ENCODE measurements at places on chromosomes 2 and 18.

GRCh38 chr18:62571037-62571436 is 48.2 kb downstream of the ZCCHC2 start:
- no peak for DNase-seq

- DNase-seq: no peak
Measured at GRCh38 chr2:162007447-162008040, 66.5 kb downstream of the DPP4 start.

GRCh38 chr2:239259603-239260298 is 141.1 kb downstream of the HDAC4 start:
- no peak for DNase-seq

DNA sequence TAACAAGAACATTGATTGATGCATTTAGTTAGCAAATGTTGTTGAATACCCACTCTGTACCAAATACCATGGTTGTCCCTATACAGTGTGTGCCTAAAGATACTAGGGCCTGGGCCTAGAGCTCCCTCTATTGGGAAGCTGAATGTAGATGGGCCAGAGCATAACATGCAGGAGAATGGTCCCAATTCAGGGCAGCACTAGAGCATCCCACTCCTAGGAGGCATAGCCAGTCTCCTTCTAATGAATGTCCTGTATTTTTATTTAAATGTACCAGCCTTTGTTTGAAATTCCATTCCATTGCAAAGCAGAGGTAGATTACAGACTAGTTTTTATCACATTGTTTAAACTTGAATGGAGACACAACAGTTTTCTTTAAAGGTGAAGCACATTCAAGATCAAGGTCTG is 90.6 kb downstream of the FEZ2 start:
- no peak for DNase-seq

DNA sequence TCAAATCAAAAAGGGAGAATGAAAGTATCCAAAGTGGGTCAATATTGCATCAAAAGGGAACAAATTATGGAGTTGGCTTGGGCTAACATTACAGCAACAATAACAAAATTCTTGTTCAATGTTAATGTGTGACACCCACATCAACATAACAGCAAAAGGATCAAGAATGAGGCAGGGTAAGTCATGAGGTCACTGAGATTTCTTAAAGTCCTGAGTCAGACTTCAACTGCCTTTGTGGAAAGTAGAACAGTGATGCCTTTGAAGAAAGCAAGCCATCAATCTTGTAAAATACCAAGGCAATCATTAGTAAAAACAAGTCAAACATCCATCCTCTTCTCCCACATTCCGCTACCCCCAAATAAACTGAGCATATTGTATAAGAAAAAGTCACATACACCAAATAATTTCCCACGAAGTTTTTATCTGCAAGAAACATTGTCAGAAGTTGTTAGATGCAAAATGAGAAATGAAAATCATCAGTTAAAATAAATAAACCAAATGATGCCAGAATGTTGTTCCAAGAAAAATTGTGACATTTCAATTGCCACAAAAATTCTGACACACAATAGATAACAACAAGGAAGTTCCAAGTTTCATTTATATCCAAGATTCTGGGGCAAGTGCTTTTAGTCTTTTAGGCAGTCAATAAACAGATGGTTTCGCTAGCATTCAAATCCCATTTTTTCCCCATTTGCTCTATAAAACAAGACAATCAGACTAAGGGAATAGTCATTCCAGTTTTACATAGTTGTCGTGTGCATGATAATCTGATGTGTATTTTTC is 216.1 kb upstream of the SETBP1 start:
- no peak for DNase-seq

- no peak for DNase-seq
Measured at GRCh38 chr2:132915812-132916549, 246.0 kb upstream of the LYPD1 start.

DNA sequence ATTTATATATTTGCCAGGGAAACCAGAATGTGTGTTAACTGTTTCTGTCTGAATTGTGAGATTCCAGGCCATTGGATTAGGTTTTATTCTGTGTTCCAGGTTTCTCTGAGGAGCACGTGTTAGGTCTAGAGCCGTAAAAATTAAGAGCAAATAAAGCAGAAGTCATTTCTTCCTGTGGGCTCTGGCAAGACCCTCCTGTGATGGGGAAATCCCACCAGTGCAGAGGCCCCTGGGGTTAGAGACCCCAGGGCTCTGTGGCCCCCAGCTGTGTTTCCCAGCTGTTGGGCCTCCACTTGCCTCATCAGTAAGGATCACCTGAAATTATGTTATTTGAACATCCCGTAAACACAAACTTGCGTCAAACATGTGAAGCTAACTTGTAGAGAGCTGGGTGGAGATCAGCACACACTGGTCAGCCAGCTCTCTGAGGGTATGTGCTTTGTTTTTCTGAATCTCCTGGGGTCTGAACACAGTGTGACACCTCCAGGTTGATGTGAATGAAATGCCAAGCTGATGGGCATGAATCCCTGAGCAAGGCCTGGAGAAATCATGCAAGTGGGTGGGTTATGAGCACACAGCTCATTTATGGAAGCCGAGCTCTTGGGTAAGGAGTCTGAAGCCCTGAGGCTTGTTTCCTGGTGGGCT is 50.3 kb downstream of the HK2 start:
- DNase-seq: no peak

- no peak for DNase-seq
Measured at GRCh38 chr18:11783716-11784331, 67.4 kb upstream of the CHMP1B start.

- DNase-seq: no peak
Measured at GRCh38 chr2:180374502-180375281, 367.6 kb upstream of the CWC22 start.

GRCh38 chr18:45518311-45519155 is 96.7 kb upstream of the SLC14A2 start:
- DNase-seq: no peak

GRCh38 chr2:126798276-126799140 is 100.2 kb upstream of the TEX51 start:
- DNase-seq: no peak

- DNase-seq: peak; percentile 24
Measured at GRCh38 chr2:16613539-16614011, 52.1 kb downstream of the CYRIA start.

GRCh38 chr2:43000242-43001054 is 208.1 kb upstream of the HAAO start:
- DNase-seq: peak; percentile 29

DNA sequence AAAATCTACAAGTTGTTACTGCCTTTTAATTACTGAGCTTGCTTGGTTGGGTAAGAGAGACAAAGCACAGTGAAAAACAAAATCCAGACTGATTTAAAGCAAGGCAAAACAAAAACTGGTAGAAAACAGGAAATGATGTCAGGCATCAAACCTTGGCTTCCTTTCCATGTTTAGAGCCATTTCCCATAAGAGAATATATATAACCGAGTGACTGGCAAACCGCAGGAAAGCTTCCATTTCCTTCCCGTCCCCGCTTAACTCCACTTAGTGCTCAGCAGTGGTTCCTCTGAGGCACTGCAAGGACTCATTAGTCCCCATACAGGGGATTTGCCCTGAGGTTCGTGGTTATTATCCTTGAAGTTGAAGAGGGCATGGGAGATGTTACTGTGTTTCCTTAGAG is 446.3 kb downstream of the LPIN1 start:
- DNase-seq: no peak

GRCh38 chr2:9764153-9764778 is 79.0 kb upstream of the TAF1B start:
- DNase-seq: peak; percentile 61

DNA sequence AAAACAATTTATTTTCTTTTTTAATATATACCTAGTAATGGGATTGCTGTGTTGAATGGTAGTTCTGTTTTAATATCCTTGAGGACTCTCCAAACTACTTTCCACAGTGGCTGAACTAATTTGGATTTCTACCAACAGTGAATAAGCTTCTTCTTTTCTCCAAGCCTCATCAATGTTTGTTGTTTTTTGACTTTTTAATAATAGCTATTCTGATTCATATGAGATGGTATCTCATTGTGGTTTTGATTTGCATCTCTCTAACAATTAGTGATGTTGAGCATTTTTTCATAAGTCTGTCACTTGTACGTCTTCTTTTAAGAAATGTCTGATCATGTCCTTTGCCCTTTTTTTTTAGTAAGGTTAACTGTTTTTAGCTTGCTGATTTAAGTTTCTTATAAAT is 863.3 kb downstream of the CNTNAP5 start:
- no peak for DNase-seq

GRCh38 chr2:7697052-7697451 is 779.8 kb downstream of the RNF144A start:
- DNase-seq: no peak

- no peak for DNase-seq
Measured at GRCh38 chr2:105373344-105373781, 25.5 kb downstream of the FHL2 start.

DNA sequence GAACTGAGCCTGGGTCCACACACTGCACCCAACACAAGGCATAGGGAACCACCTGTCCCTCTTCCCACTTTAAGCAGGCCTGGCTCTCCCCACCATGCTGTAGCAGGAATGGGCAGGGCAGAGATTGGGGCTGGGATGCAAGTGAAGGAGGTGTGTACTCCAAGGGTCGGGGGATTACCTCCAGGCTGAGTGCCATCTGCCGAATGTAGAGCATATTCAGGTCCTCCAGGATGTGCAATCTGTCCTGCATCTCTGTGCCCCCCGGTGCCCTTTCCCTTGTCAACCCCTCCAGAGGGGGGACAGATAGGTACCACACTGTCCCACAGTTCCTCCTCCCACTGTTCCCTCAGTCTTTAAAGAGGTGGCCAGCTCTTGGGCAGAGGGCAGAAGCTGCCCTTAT is 2.4 kb downstream of the RTKN start:
- DNase-seq: no peak

DNA sequence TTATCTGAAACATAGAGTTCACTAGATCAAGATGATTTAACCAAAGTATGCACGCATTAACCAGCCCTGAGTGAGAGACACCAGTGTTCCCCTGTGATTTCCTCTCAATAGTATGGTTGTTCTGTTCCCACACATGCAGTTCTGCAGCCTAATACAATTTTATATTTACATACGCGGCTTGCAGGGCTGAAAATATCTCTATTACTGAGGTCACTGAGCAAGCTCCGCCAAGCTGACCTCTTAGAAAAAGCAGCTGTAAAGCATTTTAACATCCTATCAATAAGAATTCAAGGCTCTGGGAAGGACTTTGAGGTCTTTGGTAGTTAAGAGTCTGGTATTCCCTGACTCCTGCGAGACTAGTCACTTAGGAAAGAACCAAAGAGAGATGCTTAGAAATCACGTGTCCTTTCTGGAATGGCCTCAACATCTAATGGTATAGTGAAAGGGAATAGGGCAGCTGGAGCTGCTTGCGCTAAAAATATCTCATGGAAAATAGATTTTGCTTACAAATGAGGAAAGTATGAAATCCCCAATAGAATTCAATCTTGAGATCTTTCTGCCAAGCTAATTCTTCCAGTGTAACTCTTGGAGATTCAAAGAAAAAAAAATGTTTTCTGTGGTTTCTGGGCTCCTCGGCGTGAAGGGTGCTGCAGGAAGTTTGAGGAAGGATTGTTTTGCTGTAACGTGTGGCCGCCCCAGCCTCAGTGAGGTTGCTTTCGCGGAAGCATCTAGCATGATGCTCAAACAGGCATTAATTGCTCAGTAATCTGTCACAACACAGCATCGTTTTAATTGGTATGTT is 59.2 kb downstream of the DOCK10 start:
- no peak for DNase-seq

- DNase-seq: no peak
Measured at GRCh38 chr2:168515502-168515901, 59.4 kb downstream of the CERS6 start.
